ENCODE measurements at places on chromosomes 2 and 18. TPM values are rescaled to one million over a fixed set of nuclear protein-coding genes. Genes with fewer than 3 reads are reported as not detected.

The SLC19A3 gene
- total RNA-seq, result 3.9 TPM

The OTX1 gene
- 2.8 TPM for total RNA-seq

The TPO gene
- 0.23 TPM for total RNA-seq

The RAX gene
- total RNA-seq, result 0.23 TPM

The ITGB1BP1 gene
- total RNA-seq, result 60.0 TPM

The EGR4 gene
- total RNA-seq, result 0.23 TPM

The TMEM163 gene
- 41.3 TPM for total RNA-seq

The CRACDL gene
- 3.7 TPM for total RNA-seq

The GNAL gene
- total RNA-seq, result 122 TPM

The TP53I3 gene
- total RNA-seq, result 30.0 TPM

The MEP1B gene
- total RNA-seq, result 0.23 TPM

The REG3A gene
- not detected for total RNA-seq

The DPP4 gene
- 0.46 TPM for total RNA-seq

The GALNT5 gene
- total RNA-seq, result 0.92 TPM

The DNAH6 gene
- total RNA-seq, result 16.1 TPM

The OR6B2 gene
- not detected for total RNA-seq

The MAIP1 gene
- total RNA-seq, result 20.3 TPM

The CNGA3 gene
- total RNA-seq, result 6.0 TPM

The CAPN14 gene
- total RNA-seq, result 0.69 TPM

The MC2R gene
- not detected for total RNA-seq

The FZD7 gene
- total RNA-seq, result 7.4 TPM

The PXDN gene
- total RNA-seq, result 30.0 TPM

The CHST9 gene
- 7.2 TPM for total RNA-seq

The LYPD6B gene
- 5.8 TPM for total RNA-seq

The HOXD12 gene
- not detected for total RNA-seq

The G6PC2 gene
- not detected for total RNA-seq

The CROCC2 gene
- 1.4 TPM for total RNA-seq

The LIMS3 gene
- total RNA-seq, result 2.1 TPM

Data from diencephalon (tissue), 1 donor.